Uterus (tissue), 4 donors: ENCODE measurements at places on chromosomes 12 and 14.

GRCh38 chr14:93026339-93026738 is 89.4 kb downstream of the ITPK1 start:
- H3K4me3 ChIP-seq = no peak overlapping the region
- H3K27ac ChIP-seq = no peak overlapping the region
- H3K27me3 ChIP-seq = no peaks in the 10 kb centered on the region
- no peak for DNase-seq
- no peaks in the 10 kb centered on the region for H3K4me1 ChIP-seq

DNA sequence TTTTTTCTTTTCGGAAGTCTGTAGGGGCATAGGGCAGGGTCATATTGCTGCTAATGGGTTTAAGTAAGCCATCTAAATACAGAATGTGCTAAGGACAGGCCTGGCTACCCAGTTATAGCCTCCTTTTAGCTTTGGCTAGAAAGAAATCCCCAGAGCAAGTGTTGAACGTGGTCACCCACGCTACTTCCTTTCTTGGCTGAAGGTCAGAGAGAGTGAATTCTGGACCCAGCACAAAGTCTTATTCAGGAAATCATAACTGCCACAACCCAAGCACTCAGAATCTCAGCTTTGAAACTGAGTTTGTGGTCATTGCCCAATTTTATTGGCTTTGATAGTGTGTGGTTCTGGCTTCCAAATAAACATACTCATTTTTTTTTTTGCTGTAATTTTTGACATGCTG is 542.1 kb upstream of the ATP2B1 start:
- no peaks in the 10 kb centered on the region for H3K27me3 ChIP-seq
- DNase-seq = no peak
- H3K4me3 ChIP-seq = no peak overlapping the region
- no peaks in the 10 kb centered on the region for H3K36me3 ChIP-seq

- no peak for DNase-seq
- H3K27ac ChIP-seq = no peak overlapping the region
- H3K4me3 ChIP-seq = no peak overlapping the region
- no peaks in the 10 kb centered on the region for H3K4me1 ChIP-seq
- H3K27me3 ChIP-seq = no peaks in the 10 kb centered on the region
- no peaks in the 10 kb centered on the region for H3K36me3 ChIP-seq
These were observed 222.9 kb upstream of the DDHD1 start for GRCh38 chr14:53376064-53376463.

GRCh38 chr12:89350630-89351488 is 1.4 kb downstream of the DUSP6 start:
- no peak for DNase-seq
- no peaks in the 10 kb centered on the region for H3K4me1 ChIP-seq
- H3K36me3 ChIP-seq = no peaks in the 10 kb centered on the region

DNA sequence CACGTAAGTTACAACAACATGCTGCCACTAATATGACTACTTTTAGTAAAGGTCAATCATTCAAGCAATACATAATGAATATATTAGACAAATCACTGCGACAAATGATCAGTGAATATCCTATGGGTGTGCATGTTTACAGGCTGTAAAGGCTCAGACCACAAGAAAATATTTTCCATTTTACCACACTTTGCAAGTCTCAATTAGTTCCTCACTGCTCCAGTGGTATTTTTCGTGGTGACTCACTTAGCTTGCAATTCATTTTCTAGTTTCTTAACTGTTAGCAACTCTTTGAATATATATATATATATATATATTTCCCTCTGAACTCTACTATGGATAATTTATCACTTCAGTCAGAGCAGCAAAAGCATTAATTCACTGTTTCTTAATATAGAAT is 96.9 kb downstream of the EML5 start:
- no peaks in the 10 kb centered on the region for H3K27me3 ChIP-seq
- H3K27ac ChIP-seq = no peak overlapping the region
- no peak for DNase-seq
- H3K4me3 ChIP-seq = no peak overlapping the region
- no peaks in the 10 kb centered on the region for H3K36me3 ChIP-seq

DNA sequence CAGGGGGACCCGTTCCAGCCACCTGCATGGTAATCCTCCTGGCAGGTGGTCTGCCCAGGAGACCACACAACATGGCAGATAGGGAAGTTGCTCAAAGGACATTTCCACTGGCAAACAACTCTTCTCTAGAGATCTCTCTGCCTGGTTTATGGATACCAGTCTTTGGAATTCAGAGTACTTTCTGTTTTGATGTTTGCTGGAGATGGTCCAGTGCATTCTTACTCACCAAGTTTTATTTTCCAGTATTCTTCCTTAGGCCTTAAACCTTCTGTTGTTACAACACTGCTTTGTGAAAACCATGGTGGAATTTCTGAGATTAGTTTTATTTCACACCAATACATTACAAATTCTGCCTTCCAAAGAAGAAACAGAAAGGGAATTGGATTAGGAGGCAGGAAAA is 428.3 kb downstream of the FUT8 start:
- no peaks in the 10 kb centered on the region for H3K36me3 ChIP-seq
- no peak overlapping the region for H3K27ac ChIP-seq
- no peak for DNase-seq
- H3K4me1 ChIP-seq = no peaks in the 10 kb centered on the region

- DNase-seq = no peak
- no peaks in the 10 kb centered on the region for H3K36me3 ChIP-seq
- peak overlapping the region; percentile 59 for H3K4me3 ChIP-seq
- H3K4me1 ChIP-seq = peaks cover 19% of the 10 kb centered on the region
These were observed 553 bp downstream of the TRIM9 start for GRCh38 chr14:51094282-51094821.

- no peaks in the 10 kb centered on the region for H3K4me1 ChIP-seq
- no peak overlapping the region for H3K4me3 ChIP-seq
- H3K27ac ChIP-seq = no peak overlapping the region
- H3K27me3 ChIP-seq = no peaks in the 10 kb centered on the region
- no peaks in the 10 kb centered on the region for H3K36me3 ChIP-seq
These were observed 158.6 kb downstream of the MON2 start for GRCh38 chr12:62625228-62625627.

DNA sequence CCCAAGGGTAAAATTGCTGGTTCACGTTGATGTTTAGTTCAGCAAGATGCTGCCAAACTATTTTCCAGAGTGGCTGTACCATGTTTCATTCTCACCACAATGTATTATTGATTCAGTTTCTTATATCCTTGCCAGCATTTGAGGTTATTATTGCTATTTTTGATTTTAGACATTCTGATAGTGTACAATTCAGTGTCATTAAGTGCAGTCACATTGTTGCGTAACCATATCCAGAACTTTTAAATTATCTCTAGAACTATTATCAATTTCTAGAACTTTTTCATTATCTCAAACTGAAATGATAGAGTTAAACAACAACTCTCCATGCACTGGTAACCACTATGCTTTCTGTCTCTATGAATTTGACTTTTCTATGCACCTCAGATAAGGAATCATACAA is 10.7 kb upstream of the TBC1D15 start:
- no peak overlapping the region for H3K27ac ChIP-seq
- no peaks in the 10 kb centered on the region for H3K27me3 ChIP-seq
- H3K4me1 ChIP-seq = no peaks in the 10 kb centered on the region
- no peak for DNase-seq
- H3K4me3 ChIP-seq = no peak overlapping the region

- H3K4me1 ChIP-seq = no peaks in the 10 kb centered on the region
- H3K4me3 ChIP-seq = no peak overlapping the region
- no peaks in the 10 kb centered on the region for H3K36me3 ChIP-seq
- no peak overlapping the region for H3K27ac ChIP-seq
- no peaks in the 10 kb centered on the region for H3K27me3 ChIP-seq
These were observed 151.9 kb upstream of the ATF7IP start for GRCh38 chr12:14213542-14213941.

GRCh38 chr12:75665216-75665615 is 153.8 kb upstream of the KRR1 start:
- no peak overlapping the region for H3K27ac ChIP-seq
- H3K27me3 ChIP-seq = no peaks in the 10 kb centered on the region
- no peaks in the 10 kb centered on the region for H3K4me1 ChIP-seq
- H3K36me3 ChIP-seq = no peaks in the 10 kb centered on the region

DNA sequence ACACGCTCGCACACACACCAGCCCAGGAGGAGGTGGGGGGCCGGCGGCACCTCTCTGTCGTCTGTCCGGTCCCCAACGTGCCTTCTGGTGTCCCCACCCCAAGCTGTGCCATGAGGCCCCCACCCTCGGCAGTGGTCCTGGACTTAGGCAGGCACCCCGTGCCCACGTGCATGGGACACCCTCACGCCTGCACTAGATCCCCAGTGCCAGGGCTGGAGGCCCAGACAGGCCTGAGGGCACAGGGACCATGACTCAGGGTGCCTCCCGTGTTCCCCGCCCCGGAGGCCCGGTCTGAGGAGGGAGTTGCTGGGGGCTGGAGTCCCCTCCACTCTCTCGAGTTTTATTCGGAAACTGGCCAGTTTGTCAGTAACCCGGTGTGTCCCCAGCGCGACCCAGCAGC is 38.8 kb downstream of the LRCOL1 start:
- H3K36me3 ChIP-seq = no peaks in the 10 kb centered on the region
- H3K27me3 ChIP-seq = no peaks in the 10 kb centered on the region

DNA sequence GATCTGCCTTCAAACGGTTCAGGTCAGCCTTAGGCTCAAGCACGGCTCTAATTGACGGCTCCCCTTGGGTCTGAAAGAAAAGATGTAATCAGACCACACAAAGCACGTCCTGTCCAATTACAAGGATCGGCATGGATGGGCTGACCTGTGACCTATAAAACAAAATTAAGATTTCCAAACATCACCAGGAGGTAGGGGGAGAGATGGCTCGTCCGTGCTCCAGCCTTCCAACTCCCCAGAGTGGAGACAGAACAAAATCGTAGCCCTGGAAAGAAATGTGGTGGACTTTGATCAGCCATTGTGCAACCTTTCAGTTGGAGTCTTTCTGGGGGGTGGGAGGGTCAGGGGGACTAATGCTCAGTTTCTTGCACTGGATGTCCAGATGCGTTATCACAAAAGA is 226.6 kb upstream of the DIO3 start:
- H3K27ac ChIP-seq = no peak overlapping the region
- no peak overlapping the region for H3K4me3 ChIP-seq
- H3K36me3 ChIP-seq = no peaks in the 10 kb centered on the region
- H3K27me3 ChIP-seq = no peaks in the 10 kb centered on the region
- H3K4me1 ChIP-seq = peaks cover 5% of the 10 kb centered on the region
- no peak for DNase-seq

DNA sequence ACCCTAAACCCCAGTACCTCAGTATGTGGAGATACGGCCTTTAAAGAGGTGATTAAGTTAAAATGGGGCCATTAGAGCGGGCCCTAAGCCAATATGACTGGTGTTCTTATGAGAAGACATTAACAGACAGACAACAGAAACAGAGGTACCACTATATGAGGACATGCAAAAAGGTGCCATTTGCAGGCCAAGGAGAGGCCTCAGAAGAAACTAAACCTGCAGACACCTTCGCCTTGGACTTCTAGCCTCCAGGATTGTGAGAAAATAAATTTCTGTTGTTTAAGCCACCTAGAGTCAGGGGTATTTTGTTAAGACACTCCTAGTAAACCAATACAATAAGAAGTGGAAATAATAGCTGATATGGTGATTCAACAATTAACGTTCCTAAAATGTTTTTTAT is 32.6 kb downstream of the PTPRB start:
- H3K4me1 ChIP-seq = no peaks in the 10 kb centered on the region
- no peak overlapping the region for H3K27ac ChIP-seq
- no peak overlapping the region for H3K4me3 ChIP-seq
- no peaks in the 10 kb centered on the region for H3K27me3 ChIP-seq

DNA sequence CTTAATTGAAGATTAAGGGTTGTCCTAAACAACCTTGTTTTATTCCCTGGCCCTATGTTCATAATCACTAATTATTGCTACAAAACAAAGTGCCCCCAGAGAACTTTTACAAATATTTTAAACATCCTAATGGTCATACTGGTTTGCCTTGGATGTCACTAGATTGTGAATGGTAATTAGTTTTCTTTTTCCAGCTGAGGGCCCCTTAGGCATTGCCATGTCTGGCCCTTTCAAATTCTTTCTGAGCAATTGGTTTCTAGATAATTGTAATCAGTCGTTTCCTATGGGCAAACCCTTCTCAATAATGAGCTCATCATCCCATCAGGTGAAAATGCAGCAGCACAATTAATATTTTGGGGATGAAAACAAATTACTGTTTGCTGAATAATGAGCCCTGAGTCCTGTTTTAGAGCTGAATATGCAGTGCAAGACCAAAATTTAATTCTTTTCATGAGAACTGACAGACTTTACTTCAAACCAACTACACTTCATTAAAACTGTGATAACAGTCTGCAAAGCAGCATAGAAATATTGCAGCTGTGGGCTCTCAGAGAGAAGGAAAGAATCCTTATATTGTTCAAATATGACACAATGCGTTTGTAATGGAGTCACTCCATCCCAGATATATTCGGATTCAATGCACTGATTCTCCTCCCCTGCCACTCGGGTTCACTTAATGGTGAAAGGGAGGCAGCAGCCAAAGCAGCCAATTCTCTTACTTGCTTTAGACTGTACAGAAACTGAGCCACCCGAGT is 67.7 kb upstream of the ARHGAP5 start:
- H3K4me1 ChIP-seq = no peaks in the 10 kb centered on the region
- no peaks in the 10 kb centered on the region for H3K27me3 ChIP-seq
- H3K27ac ChIP-seq = no peak overlapping the region
- H3K36me3 ChIP-seq = no peaks in the 10 kb centered on the region

- DNase-seq = peak; percentile 86
- peak overlapping the region; percentile 40 for H3K27ac ChIP-seq
- H3K27me3 ChIP-seq = no peaks in the 10 kb centered on the region
- no peaks in the 10 kb centered on the region for H3K4me1 ChIP-seq
- H3K36me3 ChIP-seq = no peaks in the 10 kb centered on the region
These were observed 76.6 kb downstream of the SSPN start for GRCh38 chr12:26271889-26272492.

GRCh38 chr14:24874514-24875202 is 175.3 kb downstream of the STXBP6 start:
- H3K36me3 ChIP-seq = no peaks in the 10 kb centered on the region
- no peak overlapping the region for H3K27ac ChIP-seq
- H3K27me3 ChIP-seq = no peaks in the 10 kb centered on the region
- DNase-seq = no peak
- no peaks in the 10 kb centered on the region for H3K4me1 ChIP-seq

DNA sequence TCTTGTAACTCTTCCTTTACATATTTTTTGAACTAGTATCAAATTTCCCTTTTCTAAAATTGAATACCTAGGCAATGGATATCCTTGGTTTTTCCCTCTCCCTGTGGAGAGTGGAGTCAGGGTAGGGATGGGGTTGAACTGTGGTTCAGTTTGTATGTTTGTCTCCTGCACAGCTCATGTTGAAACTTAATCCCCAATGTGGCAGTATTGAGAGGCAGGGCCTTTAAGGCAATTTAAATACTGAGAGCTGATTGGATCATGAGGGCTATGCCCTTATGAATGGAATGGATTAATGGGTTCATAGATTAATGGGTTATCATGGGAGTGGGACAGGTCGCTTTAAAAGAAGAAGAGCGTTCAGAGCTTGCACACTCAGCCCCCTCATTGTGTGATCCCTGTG is 127.2 kb upstream of the RGS6 start:
- no peaks in the 10 kb centered on the region for H3K27me3 ChIP-seq
- no peaks in the 10 kb centered on the region for H3K36me3 ChIP-seq
- DNase-seq = no peak
- H3K27ac ChIP-seq = no peak overlapping the region
- no peaks in the 10 kb centered on the region for H3K4me1 ChIP-seq
